Renal cortical epithelial cell (primary cell): ENCODE measurements at places on chromosomes 16 and 17. TPM values are rescaled to one million over a fixed set of nuclear protein-coding genes. Genes with fewer than 3 reads are reported as not detected.

- no peak for DNase-seq
Observed at GRCh38 chr17:26962255-26963162, 331.4 kb upstream of the WSB1 start.

DNA sequence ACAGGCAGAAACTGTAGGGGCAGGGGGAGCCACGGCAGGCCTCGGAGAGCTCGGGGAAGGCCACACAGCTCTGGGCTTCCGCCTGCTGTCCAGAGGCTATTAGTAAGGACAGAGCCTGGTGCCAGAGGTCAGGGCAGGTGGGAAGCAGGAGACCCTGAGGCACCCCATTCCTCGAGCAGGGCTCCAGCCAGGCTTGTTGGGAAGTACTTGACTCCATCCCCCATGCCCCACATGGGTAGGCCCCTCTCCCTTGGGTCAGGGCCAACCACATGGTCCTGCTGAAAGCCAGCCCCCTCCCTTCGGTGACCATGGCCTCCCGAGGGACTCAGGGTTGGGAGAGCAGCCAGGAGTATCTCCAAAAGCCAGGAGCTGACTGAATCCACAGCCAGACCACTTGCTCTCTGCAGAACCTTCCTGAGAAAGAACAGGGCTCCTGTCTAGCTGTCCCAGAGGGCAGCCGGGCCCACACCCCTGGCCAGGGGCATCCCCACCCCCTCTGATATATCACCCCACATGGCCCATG is 17.4 kb upstream of the MPRIP start:
- DNase-seq = no peak

Gene EXOSC6
- 28.0 and 28.7 TPM in 2 replicates for total RNA-seq

DNA sequence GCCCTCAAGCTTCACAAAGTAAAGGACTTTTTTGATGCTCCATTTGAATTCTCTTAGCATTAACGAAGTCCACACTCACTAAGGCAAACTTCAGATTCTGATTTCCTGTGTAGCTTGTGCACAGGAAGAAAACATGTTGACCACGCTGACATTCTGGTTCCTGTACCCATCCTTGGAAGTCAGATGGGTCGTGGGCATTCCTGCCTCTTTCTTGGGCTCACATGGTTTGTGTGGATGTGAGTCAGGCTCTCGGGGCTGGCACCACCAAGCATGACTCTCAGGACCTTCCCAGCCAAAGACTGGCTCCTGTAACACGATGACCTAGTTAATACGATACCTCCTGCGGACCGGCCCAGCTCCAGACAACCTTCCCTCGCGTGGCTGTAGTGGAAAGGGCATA is 32.8 kb downstream of the ARSG start:
- DNase-seq = no peak

DNA sequence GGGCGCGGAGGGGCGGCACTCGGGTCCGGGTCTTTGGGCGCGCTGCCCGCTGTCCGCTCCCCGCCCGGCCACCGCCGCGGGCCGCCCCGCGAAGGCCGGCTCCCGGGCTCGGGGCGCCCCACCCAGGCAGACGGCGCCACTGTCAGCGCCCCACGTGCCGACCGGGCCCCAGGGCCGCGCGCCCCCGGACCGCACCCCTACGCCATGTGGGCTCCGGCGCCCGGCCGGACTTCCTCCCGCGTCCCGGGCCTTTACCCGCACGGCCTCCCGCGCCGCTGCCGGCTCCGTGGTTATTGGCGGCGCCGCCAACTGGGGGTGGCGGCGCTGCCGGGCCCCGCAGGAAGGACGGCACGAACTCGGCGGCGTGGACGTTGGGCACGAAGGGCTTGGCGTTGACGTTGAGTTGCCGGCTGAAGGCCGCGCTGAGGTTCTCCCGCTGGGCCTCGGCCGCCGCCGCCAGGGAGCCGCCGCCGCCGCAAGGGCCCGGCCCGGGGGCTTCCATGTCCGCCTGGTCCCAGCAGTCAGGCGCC is 577 bp downstream of the GSPT1 start:
- DNase-seq = no peak

Gene ZDHHC1
- 4.2 and 10.3 TPM in 2 replicates for total RNA-seq
